ENCODE measurements at places on chromosomes 1 and 21.

DNA sequence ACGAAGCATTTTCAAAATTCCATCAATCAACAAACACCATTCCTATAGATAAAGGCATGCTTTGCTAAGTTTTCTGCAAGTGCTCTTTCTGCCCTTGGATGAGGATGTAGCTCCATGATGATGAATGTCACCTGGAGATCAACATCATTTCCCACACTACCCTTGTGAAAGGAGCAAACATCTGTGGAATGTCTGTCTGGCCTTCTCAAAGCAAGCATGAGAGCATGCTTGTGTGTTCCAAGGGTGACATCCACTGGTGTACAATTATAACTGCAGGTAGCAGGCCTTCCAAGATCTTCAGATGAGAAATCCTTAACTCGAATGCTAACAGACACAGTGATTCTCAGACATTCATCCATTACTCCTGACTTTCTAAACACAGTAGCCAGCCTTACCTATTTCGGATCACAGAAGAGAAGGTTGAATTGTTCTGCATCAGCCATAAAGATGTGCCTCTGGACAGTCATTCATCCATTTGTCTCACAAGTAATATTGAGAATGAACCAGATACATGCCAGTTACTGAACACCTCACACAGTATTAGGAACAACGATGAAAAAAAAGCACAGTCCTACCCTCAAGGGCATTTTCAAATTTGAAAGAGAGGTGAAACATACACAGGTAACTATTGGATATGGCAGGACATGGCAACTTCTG is 162.4 kb downstream of the TPR start:
- no peak for DNase-seq

GRCh38 chr1:160623227-160623633 is 23.6 kb downstream of the SLAMF1 start:
- DNase-seq = no peak

- DNase-seq = no peak
Measured at GRCh38 chr1:230766318-230766717, 19.1 kb downstream of the CAPN9 start.

- no peak for DNase-seq
Measured at GRCh38 chr1:89042491-89042890, 19.8 kb upstream of the GBP3 start.

- DNase-seq = no peak
Measured at GRCh38 chr1:29597861-29598260, 361.5 kb downstream of the PTPRU start.

DNA sequence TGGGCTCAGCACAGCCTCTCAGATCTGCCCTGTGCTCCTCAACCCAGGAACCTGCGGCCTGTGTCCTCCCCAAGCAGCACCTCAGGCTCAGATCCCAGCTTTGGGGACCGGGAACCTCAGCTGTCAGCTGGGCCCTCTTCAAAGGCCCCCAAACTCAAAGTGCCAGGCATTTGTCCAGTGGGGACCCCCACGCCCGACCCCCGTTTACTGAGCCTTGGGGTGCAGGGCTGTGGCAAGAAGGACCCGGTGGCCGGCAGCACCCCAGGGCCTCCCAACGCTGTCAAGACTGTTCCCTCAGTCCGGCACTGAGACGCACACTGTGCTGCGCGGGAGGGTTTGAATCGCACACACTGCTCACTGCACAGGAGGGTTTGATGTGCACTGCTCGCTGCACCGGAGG is 35.0 kb downstream of the MORN1 start:
- peak; percentile 11 for DNase-seq

DNA sequence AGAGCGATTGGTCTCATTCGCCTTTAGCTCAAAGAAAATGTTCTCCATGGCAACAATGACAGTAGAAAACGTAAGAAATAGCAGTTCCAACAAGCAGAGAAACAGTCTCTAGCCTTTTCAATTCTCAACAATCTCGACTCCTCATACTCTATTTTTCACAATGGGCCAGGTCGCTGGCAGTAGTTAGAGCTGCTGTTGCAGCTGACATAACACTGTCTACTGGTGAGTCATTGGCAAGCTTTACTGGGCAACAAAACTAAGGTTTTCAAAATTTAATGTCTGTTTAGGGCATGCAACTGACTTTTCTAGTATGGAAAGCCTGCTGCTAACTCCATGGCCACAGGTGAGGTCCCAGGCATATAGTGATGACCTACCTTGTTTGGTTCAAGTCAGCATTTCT is 221.1 kb upstream of the KAZN start:
- DNase-seq = no peak

GRCh38 chr1:234605983-234606783 is 3.8 kb downstream of the IRF2BP2 start:
- peak; percentile 61 for DNase-seq

DNA sequence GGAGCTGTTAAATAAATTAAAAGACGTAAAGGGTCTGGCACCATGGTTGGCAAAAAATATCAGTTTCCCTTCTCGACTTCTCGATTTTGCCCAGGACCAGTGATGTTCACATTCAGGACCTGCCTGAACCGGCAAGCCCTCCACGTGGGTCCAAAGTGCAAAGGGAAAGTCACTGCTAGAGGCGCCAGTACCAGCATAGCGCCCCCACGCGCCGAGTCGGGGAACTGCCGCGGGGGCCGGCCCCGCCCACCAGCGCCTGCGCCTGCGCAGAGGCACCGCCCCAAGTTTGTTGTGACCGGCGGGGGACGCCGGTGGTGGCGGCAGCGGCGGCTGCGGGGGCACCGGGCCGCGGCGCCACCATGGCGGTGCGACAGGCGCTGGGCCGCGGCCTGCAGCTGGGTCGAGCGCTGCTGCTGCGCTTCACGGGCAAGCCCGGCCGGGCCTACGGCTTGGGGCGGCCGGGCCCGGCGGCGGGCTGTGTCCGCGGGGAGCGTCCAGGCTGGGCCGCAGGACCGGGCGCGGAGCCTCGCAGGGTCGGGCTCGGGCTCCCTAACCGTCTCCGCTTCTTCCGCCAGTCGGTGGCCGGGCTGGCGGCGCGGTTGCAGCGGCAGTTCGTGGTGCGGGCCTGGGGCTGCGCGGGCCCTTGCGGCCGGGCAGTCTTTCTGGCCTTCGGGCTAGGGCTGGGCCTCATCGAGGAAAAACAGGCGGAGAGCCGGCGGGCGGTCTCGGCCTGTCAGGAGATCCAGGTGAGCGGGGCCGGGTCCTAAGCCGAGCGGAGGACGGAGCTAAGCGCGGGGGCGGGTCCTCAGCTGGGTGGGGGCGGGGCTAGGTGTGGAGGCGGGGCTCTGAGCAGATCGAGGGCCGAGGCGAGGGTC is at the start of gene PINK1:
PINK1 (plus strand) TSS at position 269 of the 875 bp plus-strand sequence; CDS start at position 360, 91 bp downstream.
- DNase-seq = peak; percentile 83

DNA sequence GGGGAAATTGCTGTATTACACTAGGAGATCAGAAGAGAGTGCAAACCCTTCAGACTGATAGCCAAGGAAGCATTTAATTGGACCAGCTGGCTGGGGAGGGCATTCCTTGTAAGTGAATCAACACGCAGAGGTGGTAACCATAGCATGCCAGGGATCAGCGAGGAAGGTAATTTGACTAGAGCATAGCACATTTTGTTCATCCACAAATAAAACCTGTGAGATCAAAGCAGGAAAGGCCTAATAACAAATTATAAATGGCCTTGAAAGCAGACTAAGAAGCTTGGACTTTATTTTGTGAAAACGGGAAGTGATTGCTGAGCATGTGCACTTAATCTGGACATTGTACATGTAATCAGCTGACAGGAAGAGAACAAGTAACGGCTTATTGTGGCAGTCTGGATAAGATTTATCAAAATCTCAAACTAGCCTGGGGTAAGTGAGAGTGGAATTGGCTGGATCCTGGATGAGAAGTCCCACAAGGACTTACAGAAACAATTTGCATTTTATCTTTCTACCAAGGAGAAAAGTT is 11.7 kb upstream of the CD55 start:
- no peak for DNase-seq

- no peak for DNase-seq
Measured at GRCh38 chr1:21811875-21812305, at the start of gene LDLRAD2. Gene LDLRAD2 (plus strand): TSS chr1:21812265. CDS start chr1:21812452, 187 bp downstream.

GRCh38 chr1:54212872-54213271 is 12.9 kb downstream of the MRPL37 start:
- no peak for DNase-seq

DNA sequence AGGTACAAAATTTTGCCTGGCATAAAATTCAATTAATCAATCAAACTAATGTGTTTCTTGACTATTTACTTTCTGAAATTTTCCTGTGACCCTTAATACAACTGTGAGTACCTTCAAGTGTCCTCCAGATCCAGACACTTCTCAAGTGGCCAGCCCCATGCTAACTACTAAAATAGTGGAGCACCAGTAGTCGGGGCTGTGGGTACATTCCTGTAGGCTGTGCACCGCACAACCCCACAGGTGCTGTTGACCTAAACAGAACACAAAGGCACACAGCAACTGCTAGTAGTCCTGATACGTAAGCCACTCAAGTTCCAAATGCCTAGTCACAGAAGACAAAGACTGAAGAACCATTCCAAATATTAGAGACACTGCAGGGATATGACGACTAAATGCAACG is 36.6 kb downstream of the TMEM50B start:
- DNase-seq = no peak

DNA sequence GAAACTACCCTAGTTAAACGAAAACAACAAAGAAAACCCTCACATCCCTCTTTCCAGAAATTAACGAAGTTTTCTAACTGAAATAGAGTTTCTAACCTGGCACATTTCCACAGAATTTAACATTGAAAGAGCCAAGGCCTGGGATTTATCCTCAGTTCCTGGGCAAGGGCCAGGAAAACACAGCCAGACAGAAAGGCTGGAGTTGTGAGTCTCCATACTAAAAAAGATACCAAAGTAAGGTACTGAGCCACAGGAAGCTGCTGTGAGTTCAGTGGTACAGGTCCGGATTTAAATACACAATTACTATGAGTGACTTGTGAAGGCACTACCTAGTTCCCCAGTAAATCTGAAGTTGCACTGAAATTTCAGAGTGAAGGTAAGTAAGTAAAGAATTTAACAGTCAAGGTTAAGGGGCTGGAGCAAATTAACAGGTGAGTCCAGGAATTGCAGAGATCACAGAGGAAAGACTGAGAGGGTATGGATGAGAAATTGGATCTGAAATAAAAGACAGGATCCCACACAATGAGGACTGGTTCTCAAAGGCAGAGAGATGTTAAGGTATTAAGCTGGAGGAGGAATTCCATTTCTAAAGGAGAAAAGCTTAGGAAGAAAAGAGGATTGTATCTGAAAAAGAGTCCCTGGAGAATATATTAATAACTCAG is 905 bp downstream of the LIX1L start:
- DNase-seq = no peak

DNA sequence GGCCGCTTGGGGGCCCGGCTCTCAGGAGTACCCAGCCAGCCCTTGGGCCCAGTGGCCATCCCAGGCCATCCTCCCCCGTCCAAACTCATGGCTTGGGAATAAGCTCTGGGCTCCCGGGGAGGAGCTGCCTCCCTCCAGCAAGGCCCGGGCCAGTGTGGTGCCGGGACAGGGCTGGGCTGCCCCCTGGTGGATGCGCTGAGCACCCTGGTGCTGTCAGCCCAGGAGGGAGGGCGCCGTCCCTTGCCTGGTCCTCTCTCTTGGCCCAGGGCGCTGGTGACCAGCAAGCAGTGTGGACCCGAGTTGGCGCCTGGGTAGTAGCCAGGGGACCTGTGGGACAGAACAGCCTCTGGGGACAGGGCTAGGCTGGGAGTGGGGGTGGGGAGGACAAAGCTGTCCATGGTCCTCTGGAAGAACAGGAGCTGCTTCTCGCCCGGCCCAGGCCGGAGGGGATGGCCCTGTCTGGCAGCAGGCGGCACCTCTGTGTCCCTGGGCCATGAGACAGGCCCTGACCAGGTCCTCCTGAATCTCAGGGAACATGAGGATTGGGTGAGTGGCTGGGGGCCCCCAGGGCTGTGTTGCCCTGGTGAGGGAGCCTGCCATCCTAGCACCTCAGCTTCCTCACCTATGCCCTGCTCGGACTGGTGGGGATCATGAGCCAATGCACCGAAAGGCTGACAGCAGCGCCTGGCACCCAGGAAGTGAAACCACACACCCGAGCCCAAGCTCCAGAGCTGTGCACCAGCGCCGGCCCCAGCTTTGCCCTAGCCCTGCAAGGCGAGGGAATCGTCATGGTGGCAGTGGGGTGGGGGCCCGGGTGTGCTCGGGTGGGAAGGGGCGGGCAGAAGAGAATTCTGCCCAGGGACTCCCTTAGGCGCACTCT is 9.4 kb downstream of the MORN1 start:
- peak; percentile 81 for DNase-seq

DNA sequence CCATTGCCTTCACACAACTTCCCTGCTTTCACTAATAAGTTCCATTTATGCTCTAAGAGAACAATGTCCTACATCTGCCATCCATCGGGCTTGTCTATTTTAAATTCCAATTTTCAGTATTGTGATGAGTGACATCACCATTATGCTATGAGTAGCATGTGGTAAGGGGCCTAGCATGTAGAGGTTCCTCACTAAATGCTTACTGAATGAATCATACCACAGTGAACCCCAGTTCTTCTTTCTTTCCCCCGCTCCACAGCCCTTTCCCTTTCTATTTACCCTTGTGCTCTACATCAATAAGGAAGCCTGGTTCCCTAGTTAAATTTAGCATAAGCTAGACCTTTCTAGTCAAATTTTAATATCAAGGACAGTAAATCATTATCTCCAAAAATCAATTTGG is 195.0 kb upstream of the RGS18 start:
- DNase-seq = no peak

DNA sequence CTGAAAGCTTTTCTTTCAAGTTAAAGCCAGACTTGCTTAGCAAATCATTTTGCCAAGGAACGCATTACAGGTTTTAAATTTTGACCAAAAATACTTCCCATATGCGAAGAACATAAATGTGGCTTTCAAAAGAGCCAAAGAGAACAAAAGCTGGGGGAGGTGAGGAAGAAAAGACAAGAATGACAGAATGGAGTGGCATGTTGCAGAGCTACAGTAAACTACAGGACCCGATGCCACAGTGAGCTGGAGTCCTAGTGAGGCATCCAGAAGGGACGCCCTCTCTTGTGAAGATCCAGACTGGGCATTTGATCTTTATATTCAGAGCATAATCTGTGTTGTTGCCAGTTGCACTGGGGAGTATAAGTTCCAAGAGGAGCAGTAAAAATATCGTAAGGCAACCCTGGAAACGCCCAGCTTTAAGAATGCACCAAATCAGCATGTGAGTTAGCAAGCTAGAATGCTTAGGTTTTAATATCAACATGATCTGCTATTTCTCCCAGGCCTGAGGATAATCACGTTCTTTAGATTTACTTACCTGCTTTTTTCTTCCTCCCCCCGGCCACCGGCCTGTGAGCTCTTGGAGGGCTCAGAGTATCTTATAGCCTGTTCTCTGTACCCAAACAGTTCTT is 48.4 kb upstream of the HOOK1 start:
- DNase-seq = no peak

- DNase-seq = no peak
Measured at GRCh38 chr21:45998276-45998701, 16.7 kb downstream of the COL6A1 start.

DNA sequence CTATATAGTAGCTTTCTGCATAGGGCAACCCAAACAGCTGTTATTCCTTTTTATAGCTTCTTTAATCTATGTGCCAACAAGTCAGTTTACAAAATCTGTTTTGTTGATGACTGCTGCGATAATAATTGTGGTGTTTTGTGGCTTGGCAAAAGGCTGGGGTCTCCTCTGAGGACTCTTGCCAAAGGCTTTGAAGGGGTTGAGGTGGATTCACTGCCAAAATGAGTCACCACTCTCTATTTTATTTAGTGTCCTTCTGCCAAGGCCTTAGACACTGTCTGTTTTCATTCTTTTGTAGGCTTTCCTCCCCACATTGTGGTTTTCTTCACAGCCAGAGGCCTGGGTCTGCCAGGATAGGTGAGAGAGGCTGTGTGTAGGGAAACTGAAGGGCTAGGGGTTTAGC is 161.8 kb downstream of the NFIA start:
- no peak for DNase-seq
